ENCODE measurements at places on chromosomes 7 and 10. TPM values are rescaled to one million over a fixed set of nuclear protein-coding genes. Genes with fewer than 3 reads are reported as not detected.

The HECW1 gene
- not detected for polyA plus RNA-seq

The RBP4 gene
- not detected for polyA plus RNA-seq

The SYT15B gene
- polyA plus RNA-seq, result not detected

The GPER1 gene
- not detected for polyA plus RNA-seq

The KLF14 gene
- polyA plus RNA-seq, result not detected

The TES gene
- polyA plus RNA-seq, result 194 TPM

The LEP gene
- not detected for polyA plus RNA-seq

The LMTK2 gene
- polyA plus RNA-seq, result 4.6 TPM

The SHH gene
- 0.06 TPM for polyA plus RNA-seq

The NPY4R gene
- not detected for polyA plus RNA-seq

The CTBP2 gene
- polyA plus RNA-seq, result 0.13 TPM

The MCM7 gene
- polyA plus RNA-seq, result 36.9 TPM

The ZNF804B gene
- not detected for polyA plus RNA-seq

The HACD1 gene
- 53.5 TPM for polyA plus RNA-seq

The NACAD gene
- not detected for polyA plus RNA-seq

The HOXA2 gene
- polyA plus RNA-seq, result 0.31 TPM

The PARD3 gene
- polyA plus RNA-seq, result not detected
